Astrocyte of the hippocampus (primary cell): ENCODE measurements at places on chromosomes 3 and 15.

DNA sequence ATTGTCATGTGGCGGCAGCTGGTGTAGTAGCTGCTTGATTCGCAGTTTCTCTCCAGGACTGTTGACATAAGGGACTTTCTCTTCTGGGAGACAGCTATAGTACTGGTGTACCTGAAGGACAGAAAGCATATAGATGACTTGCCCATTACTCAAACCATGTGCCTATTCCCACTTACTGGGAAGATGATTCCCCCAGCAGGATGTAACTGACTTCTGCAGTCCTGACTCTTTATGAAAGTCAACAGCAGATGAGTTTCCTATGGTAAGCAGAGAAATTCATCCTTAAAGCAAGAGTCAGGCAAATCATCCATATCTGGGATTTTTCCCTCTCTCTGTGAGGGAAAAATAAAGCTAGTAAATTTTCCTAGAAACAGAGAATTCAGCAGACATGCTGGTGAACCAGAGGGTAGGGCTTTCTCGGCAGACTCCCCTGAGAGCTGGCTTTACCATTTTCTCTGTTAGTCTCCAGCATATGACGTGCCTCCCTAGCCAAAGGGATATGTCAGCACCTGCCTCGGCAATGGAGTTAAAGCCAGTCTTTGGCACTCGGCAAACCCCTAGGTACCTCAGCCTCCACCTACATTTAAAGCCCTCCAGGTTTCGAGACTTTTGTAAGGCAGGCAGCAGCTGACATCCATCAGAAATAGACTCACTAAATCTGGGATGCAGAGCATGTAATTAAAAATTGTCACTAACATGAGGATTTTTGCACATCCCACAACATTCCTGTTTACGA lies 62.1 kb downstream of the PRICKLE2 start:
- DNase-seq: no peak

GRCh38 chr3:15262021-15262420 lies 56.0 kb downstream of the CAPN7 start:
- DNase-seq: no peak

GRCh38 chr15:99283717-99284116 lies 32.4 kb downstream of the LRRC28 start:
- no peak for DNase-seq

GRCh38 chr3:25566358-25566920 lies 98.3 kb downstream of the TOP2B start:
- no peak for DNase-seq
